ENCODE measurements at places on chromosomes 6 and 20. TPM values are rescaled to one million over a fixed set of nuclear protein-coding genes. Genes with fewer than 3 reads are reported as not detected.

The ARHGAP40 gene
- not detected for total RNA-seq

The NNAT gene
- total RNA-seq: 3.6 TPM

The PSMB1 gene
- total RNA-seq: 300 TPM

The DNMT3B gene
- total RNA-seq: 11.9 TPM

The PTCRA gene
- not detected for total RNA-seq
